Activated CD4-positive, alpha-beta T cell treated with anti-CD3 and anti-CD28 coated beads, Interleukin-2, amount 10 ng/mL, durations not matched to agents 7 days and 5 days (primary cell): ENCODE measurements at places on chromosomes 16 and 17. TPM values are rescaled to one million over a fixed set of nuclear protein-coding genes. Genes with fewer than 3 reads are reported as not detected.

Gene CHST5
- total RNA-seq = 0.06 TPM

Gene WFDC1
- total RNA-seq = not detected

Gene TPSG1
- total RNA-seq = not detected

Gene IGF2BP1
- total RNA-seq = not detected

GRCh38 chr17:80347948-80348351 is 67.0 kb upstream of the ENDOV start:
- peaks cover 5% of the 10 kb centered on the region for H3K4me1 ChIP-seq
- no peak overlapping the region for H3K4me3 ChIP-seq
- H3K27ac ChIP-seq = no peak overlapping the region
- no peak for DNase-seq
- H3K27me3 ChIP-seq = no peaks in the 10 kb centered on the region

DNA sequence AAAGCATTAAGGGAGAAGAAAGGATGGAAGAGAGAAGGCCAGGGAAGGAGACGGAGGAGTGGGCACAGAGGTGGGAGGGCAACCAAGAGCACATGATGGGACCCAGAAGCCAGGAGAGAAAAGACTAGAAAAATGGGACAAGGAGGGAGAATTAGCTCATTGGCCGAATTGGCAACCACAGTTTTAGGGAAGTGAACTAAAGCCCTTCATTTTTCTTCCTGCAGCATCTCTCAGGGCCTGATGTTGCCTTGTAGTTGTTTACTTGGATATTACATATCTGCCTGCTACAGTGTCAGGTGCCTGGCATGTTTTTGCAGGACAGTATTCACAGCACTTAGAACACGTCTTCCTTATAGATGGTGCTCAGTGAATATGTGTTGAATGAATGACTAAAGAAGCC is 19.0 kb downstream of the EMP2 start:
- H3K4me1 ChIP-seq = no peaks in the 10 kb centered on the region
- no peak overlapping the region for H3K27ac ChIP-seq
- H3K4me3 ChIP-seq = no peak overlapping the region
- H3K36me3 ChIP-seq = no peaks in the 10 kb centered on the region
- no peak for DNase-seq

- peaks cover 38% of the 10 kb centered on the region for H3K27me3 ChIP-seq
- H3K4me1 ChIP-seq = peaks cover 15% of the 10 kb centered on the region
- peak overlapping the region; percentile 75 for H3K4me3 ChIP-seq
- peak overlapping the region; percentile 50 for H3K27ac ChIP-seq
- H3K36me3 ChIP-seq = no peaks in the 10 kb centered on the region
Observed at GRCh38 chr17:77280304-77281121, 139.7 kb downstream of the SEC14L1 start.

DNA sequence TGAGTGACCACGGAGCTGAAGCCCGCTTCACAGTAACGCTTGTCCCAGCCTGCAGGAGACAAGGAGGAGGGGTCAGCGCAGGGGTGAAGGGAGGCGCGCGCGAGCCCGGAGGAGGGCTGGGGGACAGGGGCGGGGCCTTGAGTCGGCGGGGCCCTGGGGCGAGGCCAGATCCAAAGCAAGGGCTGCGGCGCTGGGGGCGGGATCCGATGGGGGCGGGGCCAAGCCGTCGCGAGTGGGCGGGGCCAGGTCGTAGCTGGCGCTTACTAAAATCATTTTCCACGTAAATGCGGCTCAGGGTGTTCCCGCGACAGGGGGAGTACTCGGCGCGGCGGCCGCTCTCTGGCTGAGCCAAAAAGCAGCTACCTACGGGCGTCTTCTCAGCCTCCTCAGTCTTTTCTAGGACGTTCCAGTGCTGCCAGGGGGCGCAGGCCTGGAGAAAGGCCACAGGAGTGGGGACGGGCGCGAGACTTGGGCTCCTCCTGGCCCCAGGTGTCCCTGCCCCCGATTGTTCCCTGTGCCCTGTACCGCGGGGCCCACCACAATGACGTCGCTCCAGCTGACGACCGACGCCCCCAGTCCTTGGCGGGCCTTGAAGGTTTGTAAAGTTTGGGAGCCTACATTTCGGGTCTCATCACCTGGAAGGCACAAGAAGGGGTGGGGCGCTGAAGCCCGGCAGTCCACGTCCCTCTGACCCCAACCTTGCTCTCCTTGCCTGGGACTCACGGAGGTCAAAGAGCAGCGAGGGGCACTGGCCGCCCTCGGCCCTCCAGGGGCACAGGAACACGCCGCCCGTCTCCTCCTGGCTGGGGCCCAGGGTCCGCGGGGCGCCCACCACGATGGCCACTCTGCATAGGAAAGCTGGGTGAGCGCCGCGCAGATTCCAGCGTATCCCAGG is 3.9 kb downstream of the ITGA2B start:
- H3K27ac ChIP-seq = no peak overlapping the region
- peak; percentile 84 for DNase-seq
- peak overlapping the region; percentile 67 for H3K4me3 ChIP-seq
- peaks cover 22% of the 10 kb centered on the region for H3K4me1 ChIP-seq

GRCh38 chr16:87066133-87067002 is 250.8 kb downstream of the C16orf95 start:
- no peaks in the 10 kb centered on the region for H3K36me3 ChIP-seq
- peaks cover 28% of the 10 kb centered on the region for H3K27me3 ChIP-seq
- no peaks in the 10 kb centered on the region for H3K4me1 ChIP-seq
- no peak for DNase-seq

DNA sequence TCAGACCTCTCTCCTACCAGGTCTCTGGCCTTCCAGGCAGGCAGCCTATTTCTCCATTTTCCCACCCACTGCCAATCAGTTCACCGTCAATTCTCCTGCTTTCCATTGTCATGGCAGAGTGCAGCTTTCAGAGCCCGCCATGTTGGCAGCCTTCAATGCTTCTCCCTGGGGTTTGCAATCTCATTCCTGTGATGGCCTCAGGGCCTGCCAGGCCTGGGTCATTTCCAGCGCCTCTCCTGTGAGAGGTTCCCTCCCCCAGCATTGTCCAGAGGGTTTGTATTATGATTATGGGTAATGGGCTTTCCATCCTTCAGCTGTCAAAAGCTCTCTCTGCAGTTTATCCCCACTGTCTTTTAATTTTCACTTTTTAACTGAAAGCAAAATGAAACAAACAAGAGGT is 716.6 kb upstream of the CDH8 start:
- H3K27ac ChIP-seq = no peak overlapping the region
- H3K4me1 ChIP-seq = no peaks in the 10 kb centered on the region
- H3K36me3 ChIP-seq = no peaks in the 10 kb centered on the region
- no peaks in the 10 kb centered on the region for H3K27me3 ChIP-seq
- no peak for DNase-seq

GRCh38 chr16:57016301-57016700 is 26.9 kb downstream of the NLRC5 start:
- H3K27me3 ChIP-seq = no peaks in the 10 kb centered on the region
- DNase-seq = no peak
- H3K36me3 ChIP-seq = peaks cover 76% of the 10 kb centered on the region
- peaks cover 83% of the 10 kb centered on the region for H3K4me1 ChIP-seq
- peak overlapping the region; percentile 79 for H3K27ac ChIP-seq
- H3K4me3 ChIP-seq = no peak overlapping the region

DNA sequence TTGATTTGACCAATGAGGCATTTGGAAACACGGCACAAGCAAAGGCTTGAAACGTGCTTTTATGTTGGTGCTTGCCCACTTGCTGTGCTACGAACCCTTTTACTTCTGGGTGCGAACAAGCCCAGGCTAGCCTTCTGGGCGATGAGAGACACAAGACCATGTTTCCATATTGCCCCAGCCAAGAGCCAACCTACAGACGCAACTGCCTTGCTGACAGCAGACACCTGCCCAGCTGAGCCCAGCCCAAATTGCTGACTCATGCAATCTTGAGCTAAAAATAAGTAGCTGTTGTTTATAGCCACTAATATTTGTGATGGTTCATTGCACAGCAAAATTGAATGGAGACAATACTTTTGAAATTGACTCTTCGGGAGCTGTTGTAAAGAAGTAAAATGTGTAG is 464.5 kb downstream of the WWOX start:
- H3K36me3 ChIP-seq = no peaks in the 10 kb centered on the region
- no peaks in the 10 kb centered on the region for H3K27me3 ChIP-seq
- no peak overlapping the region for H3K27ac ChIP-seq
- H3K4me3 ChIP-seq = no peak overlapping the region
- H3K4me1 ChIP-seq = peaks cover 11% of the 10 kb centered on the region

Gene PERCC1
- not detected for total RNA-seq

DNA sequence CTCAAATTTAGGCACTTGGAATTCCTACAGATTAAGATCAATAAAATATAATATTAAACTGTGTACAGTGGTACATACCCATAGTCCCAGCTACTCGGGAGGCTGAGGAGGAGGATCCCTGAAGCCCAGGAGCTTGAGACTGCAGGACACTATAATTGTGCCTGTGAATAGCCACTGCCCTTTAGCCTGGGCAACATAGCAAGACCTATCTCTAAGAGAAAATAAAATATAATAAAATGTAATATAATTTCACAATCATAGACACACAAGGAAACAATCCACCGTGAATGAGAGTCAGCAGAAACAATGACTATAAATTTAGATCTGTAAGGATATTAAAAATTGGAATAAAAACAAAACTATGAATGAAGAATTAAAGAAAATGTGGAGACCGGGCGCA is 10.0 kb upstream of the TNK1 start:
- DNase-seq = no peak
- no peaks in the 10 kb centered on the region for H3K4me1 ChIP-seq
- no peak overlapping the region for H3K4me3 ChIP-seq
- no peaks in the 10 kb centered on the region for H3K36me3 ChIP-seq

DNA sequence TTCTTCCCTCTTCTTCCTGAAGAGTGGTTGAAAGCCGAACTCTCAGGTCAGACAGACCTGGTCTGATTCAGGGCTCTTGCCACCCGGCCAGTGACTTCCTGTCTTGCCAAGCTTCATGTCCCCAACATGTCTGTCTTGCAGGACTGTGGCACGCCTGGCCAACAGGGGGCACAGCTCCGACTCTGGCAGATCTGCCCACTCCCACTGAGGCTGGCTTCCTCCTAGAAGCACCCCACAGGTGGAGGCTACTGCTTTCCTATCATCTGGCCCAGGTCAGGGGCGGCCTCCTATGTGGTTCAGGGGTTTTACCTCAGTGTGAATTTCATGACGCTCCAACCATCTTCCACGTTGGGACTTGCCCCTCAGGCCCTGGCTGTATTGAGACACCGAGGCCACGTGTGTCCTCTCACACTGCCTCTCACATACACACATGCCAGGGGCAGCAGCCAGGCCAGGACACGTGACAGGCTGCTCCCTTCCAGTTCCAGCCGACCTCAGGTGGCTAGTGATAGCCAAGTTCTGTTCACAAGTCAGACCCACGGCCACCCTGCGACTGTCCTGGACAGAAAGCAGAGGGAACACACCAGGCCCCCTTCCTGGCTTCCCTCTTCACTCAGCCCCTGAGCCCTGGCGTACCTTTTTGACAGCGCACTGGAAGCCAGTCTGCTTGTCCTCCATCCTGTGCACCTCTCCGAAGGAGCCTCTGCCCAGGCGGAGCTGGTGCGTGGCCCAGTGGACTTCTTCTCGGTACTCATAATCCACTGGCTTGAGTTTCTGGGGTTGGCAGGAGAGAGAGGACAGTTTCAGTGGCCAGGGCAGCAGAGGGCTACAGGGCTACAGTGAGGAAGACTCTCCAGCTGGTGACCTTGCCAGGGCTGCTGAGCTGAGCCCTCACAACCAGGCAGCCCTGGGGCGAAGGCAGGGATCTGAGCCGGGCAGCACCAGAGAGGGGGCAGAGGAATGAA is 22.6 kb upstream of the SPATA32 start:
- DNase-seq = peak; percentile 45
- H3K4me1 ChIP-seq = peaks cover 23% of the 10 kb centered on the region
- H3K36me3 ChIP-seq = peaks cover 52% of the 10 kb centered on the region

Gene SEPTIN12
- total RNA-seq = not detected

DNA sequence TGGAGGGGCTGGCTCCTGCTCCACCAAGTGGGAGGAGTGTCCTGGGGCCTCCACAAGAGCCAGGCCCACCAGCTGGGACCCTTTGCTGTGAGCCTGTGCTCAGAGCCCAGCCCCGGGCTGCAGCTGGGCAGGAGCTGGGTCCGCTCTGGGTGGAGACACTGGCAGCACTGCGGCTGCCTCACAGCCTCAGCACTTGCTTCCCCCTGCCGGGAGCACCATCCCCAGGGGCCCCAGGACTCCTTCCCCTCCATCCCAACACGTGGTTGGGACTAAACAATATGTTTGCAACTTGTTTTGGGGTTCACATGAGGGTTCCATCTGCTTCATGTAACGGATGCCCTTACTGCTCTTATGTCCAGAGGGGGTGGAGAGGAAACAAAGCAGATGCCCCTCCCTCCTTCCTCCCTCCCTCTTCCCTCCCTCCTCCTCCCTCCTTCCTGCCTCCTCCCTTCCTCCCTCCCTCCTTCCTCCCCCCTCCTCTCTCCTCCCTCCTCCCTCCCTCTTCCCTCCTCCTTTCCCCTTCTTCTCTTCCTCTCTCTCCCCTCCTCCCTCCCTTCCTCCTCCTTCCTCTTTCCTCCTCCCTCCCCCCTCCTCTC is 16.3 kb upstream of the CBFA2T3 start:
- H3K27ac ChIP-seq = no peak overlapping the region
- H3K4me3 ChIP-seq = no peak overlapping the region
- no peaks in the 10 kb centered on the region for H3K27me3 ChIP-seq
- no peak for DNase-seq
- H3K4me1 ChIP-seq = no peaks in the 10 kb centered on the region
- H3K36me3 ChIP-seq = no peaks in the 10 kb centered on the region

DNA sequence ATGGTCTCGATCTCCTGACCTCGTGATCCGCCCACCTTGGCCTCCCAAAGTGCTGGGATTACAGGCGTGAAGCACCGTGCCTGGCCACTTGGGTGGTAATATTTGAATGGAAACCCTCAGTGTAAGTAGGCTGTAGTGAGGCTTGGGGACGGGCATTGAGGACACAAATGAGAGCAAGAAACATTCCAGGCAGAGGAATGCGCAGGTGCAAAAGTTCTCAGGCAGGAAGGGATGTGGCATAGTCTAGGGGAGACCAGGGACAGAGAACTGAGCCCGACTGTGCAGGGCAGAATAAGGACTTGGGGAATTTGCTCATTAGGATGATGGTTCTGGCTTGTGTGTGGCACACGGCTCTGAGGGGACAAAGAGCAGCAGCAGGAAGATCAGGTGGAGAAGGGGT is 54.8 kb downstream of the GRB2 start:
- H3K4me1 ChIP-seq = peaks cover 65% of the 10 kb centered on the region
- peaks cover 12% of the 10 kb centered on the region for H3K36me3 ChIP-seq
- DNase-seq = no peak
- no peak overlapping the region for H3K4me3 ChIP-seq
- H3K27ac ChIP-seq = no peak overlapping the region
- no peaks in the 10 kb centered on the region for H3K27me3 ChIP-seq

GRCh38 chr16:57884655-57885133 is 82.4 kb upstream of the KIFC3 start:
- H3K36me3 ChIP-seq = no peaks in the 10 kb centered on the region
- H3K4me3 ChIP-seq = no peak overlapping the region
- DNase-seq = no peak
- H3K27ac ChIP-seq = no peak overlapping the region
- H3K4me1 ChIP-seq = peaks cover 2% of the 10 kb centered on the region
- H3K27me3 ChIP-seq = peaks cover 54% of the 10 kb centered on the region

GRCh38 chr17:9200699-9201359 is 179.5 kb downstream of the NTN1 start:
- H3K4me1 ChIP-seq = peaks cover 12% of the 10 kb centered on the region
- H3K4me3 ChIP-seq = no peak overlapping the region
- no peaks in the 10 kb centered on the region for H3K36me3 ChIP-seq
